ENCODE measurements at places on chromosomes 12 and 14. TPM values are rescaled to one million over a fixed set of nuclear protein-coding genes. Genes with fewer than 3 reads are reported as not detected.

The PABPN1 gene
- total RNA-seq = 375 TPM

DNA sequence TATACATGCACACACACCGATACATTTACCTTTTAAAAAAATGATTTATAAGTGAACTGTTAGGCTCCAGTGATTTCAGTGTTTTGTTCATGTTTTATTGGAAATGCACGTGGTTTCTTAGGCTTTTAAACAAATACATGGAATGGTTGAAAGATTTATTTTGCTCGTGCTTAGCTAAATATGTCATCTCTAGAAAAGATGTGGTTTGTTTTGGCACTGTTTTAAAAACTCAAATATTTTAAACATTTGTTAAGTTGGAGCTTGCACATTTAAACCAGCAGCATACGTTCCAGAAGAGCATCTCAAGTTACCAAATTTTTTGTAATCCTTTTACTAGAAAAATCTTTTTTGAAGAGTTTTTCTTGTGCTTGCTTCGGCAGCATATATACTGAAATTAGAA lies 44.5 kb downstream of the FOXA1 start:
- no peak for DNase-seq

- no peak for DNase-seq
Observed at GRCh38 chr14:103195828-103196615, 72.8 kb downstream of the TNFAIP2 start.

GRCh38 chr14:99321236-99321925 lies 49.4 kb upstream of the BCL11B start:
- no peak for DNase-seq

Measured in neural crest cell (in vitro differentiated cells).